ENCODE measurements at places on chromosomes 12 and 14.

GRCh38 chr12:24724814-24725213 is 224.1 kb downstream of the BCAT1 start:
- DNase-seq: no peak

DNA sequence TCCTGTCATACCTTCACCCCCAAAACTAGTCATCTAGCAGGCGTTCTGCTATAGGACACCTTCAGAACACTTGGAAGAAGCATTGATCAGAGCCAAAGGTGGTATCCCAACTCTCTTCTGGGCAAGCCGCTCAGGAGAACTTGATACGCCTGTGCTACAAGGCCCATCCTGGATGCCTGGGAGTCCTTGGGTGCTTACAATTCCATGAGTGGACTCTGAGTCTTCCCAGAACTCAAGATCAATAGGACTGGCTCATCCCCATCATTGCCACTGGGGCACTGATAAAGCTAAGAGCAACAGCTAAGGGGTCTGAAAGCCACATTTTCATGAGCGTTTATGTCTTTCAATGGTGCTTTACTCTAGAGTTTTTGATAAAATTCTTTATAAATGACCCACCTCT is 1.9 kb downstream of the SPTB start:
- no peak for DNase-seq

DNA sequence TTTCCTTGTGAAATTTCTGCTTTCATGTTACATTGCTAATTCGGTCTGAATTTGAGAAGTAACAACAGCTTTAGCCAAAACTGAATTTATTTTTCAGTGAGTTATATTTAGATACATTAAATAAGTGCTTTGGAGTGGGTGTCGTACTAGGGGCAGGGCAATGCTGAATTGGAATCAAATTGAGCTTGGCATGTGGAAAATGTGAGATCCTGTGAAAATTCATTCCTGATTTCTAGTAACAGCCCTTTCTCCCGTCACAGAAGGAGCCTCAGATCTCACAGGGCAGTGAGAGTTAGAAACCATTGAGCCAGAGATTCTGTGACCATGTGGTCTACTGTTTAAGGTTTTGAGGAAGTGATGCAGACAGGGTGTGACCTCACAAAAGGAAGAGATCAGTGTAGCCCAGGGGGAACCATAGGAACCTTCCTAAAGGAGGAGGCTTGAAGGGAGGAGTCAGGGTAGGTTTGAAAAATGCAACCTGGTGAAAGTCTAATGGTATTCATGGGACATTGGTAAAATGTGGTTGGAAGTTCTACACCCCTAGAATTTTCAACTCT is 1136.8 kb downstream of the AACS start:
- DNase-seq: no peak

DNA sequence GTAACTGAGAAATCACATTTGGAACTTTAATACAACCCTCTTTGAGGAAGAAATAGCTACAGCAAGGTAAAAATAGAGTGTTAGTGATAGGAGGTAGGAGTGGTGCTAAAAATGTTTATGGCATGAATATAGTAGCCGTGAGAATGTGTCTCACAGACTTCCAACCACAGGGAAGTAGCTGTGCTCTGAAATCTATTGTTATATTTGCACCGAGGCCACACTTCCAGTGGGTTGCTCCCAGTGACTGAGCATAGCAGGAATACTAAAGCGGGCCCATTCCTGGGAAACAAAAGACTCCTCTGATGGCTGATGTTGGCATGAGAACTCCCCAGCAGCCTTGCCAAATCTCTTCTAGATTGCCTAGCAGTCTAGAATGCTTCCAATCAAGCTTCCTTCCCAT is 174.1 kb upstream of the PLXNC1 start:
- DNase-seq: no peak

DNA sequence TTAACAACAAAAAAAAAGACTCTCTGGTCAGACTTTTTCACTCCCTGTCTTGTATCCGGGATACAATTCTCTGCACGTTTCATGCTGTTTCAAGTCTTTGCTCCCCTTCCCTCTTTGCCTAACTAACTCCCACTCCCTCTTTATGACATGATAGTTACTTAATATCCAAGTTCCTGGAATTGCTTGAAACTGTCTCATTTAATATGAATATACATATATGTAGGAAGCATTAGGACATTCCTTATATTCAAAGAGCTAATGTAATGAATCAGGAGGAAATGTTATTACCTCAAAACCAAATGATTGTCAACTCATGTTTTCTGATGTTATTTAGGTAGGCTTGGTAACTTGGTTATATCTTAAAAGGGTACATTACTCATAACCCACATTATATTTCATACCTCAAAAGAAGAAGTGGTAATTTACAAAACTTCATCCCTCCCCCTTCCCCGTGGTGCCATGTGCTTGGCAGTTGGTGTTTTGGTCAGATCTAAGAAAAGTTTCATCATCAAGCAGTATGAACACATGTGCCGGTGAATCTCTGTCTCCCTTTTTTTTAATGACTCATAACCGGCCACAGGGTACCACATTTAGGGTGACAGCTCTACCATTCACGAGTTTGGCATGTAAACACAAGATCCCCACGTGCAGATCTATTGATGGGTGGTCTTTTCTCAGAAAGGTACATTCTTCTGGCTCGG is 56.5 kb downstream of the HCAR2 start:
- DNase-seq: peak; percentile 74

DNA sequence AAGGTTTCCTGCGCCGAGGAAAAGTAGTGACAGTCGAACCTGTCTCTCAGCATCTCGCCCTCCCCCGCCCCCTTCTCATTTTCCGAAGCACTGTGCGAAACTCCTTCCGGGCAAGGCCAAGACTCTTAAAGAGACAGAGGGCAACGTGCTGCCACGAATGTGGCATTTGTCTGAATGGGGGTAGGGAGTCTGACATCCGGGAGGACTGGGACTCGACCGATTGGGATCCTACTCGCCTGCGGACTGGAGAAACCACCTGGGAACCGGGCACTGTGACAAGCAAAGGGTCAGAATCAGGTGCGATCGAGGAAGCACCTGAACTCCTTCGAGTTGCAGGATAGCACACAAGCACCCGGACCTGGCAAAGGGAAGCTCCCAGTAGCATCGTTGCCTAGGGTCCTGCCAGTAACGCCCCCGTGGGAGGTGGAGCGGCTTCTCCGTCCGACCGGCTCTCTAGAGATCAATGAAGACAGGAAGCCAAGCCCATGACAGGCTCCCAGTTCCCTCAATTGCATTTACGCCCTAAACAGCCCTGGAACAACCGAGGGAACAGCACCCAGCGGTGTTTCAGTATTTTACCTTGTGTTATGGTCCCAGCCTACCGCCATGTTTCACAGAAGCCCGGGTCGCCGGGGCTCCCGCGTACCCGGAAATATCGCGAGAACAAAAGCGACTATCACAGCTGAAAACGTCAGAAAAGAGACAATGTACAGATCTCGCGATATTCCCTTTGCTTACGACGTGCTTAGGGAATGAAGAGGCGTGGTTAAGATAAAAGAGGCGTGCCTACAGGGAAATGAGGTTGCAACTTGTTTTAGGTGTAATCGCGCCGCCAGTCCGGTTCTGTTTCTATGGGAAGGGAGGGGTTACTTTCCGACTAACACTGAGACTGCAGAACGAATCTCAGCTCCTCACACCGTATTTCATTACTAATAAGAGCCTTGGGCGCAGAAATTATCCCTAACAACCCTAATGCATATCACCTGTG is at the start of gene ERGIC2:
ERGIC2 (minus strand) TSS at position 637 of the 988 bp plus-strand sequence. CDS start 9,539 bp downstream, outside the sequence.
- peak; percentile 93 for DNase-seq

- DNase-seq: peak; percentile 51
Measured at GRCh38 chr12:116382686-116383530, 105.4 kb upstream of the MED13L start.

Measured in RWPE1 (cell line).